ENCODE measurements at places on chromosomes 2 and 18.

DNA sequence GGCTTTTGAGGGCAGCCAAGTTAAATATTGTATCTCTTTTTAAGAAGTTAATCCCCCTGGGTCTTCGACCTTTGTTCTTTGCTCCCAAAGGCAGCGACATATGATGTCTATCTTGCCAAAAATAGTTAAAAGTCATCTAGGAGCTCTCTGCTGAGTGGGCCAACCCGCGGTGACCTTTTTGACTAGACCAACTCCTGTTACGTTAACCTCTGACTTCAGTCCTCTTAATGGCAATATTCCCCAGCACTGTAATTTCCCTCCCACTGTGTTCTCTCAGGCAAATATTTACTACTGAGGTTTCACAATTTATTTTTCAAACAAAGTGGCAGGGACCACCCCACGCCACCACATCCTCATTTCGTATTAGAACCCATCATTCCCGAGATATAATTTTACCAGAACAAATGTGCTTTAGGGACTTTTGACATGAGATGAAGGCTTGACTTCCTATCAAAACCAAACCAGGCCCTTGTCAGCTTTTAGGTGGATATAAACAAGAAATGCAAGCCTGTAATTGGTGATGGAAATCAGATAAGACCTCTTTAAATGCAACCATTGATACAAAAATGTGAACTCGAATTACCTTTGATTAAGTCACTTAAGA lies 764.7 kb downstream of the SATB2 start:
- DNase-seq = no peak

DNA sequence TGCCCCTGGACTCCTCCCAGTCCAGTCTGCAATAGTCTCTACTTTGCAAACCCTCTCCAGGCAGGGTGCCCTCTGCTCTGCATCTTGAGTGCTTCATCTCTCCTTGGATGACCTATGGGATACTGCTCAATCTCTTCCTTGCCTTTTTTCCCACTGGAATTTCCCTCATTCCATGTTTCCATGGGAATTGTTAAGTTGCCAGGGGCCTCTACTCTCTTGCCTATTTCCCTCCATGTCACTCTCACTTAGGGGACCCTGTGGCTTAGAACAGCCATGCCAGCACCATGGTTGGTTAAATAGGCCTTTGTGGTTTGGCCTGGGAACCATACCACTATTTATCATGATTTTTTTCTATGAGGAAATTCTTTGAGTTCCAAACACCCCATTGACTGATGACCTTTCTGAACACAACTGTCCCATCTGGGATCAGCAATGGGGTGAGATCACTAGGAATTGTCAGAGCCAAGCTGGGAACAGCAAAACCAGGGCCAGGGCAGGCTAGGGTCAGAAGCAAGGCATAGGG lies 91.4 kb upstream of the RBMS1 start:
- DNase-seq = no peak

- DNase-seq = no peak
Measured at GRCh38 chr2:135052997-135053474, 944 bp downstream of the RAB3GAP1 start.

DNA sequence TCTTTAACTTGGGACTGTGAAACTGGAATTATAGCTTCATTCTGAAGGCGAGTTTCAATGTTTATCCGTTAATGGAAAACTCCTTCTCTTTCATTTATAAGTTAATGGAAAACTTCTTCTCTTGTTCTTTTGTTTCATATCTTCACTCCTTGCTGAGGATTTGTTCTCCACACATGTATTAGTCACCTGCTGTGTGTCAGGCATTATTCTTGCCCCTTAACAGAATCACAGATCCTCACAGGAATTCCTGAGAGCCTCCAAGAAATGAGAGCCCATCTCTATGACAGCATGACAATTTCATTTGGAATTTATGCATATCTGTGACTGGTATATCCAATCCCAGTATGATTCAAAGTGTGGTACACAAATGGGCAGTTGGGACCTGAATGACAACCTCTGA lies 545.8 kb downstream of the BCL11A start:
- DNase-seq = no peak

DNA sequence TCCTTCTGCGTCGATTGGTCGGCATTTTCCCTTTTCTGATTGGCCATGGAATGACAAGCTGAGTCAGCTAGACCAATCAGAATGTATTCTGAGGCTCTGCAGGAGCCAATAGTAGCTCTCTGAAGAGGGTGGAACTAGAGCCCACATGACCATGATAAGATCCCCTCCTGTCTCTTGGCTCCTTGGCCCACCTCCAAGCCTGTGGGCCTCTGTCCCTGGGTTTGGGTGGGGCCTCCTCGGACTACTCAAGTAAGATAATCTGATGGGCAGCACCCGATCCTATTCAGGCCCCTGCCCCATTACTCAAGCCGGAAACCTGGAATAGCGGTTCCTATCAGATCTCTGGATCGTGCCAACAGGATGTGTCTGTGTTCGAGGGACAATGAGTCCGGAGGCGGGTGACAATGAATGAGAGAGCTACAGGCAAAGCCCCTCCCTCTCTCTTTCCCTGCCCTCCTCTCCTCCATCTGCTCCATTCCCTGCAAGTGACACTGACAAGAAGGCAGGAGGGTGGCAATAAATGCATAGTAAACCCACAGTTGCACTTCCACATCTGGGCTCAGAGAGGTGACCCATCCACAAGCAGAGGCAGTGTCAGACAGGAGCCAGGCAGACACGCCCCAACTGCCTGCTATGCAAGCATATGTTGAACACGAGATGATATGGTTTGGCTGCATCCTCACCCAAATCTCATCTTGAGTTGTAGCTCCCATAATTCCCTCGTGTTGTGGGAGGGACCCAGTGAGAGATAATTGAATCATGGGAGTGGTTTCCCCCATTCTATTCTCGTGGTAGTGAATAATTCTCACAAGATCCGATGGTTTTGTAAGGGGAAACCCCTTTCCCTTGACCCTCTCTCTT lies 114.7 kb downstream of the TNS1 start:
- DNase-seq = no peak

DNA sequence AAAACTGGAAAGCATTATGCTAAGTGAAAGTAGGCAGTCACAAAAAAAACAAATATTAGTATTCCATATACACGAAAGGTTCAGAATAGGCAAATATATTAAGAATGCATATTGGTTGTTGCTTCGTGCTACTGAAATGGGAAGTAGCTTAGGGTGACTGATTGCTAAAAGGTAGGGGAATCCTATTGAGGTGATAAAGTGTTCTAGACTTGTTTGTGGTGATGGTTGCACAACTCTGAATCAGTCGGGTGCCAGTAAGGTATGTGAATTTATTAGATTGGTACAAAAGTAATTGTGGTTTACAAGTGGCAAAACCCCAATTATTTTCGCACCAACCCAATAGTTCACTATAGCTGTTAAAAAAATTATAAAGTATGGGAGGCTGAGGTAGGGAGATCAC lies 20.7 kb downstream of the USP34 start:
- DNase-seq = no peak

- DNase-seq = peak; percentile 52
Measured at GRCh38 chr2:164992818-164993217, 37.5 kb upstream of the SLC38A11 start.

- no peak for DNase-seq
Measured at GRCh38 chr2:98464772-98465310, 20.2 kb downstream of the INPP4A start.

DNA sequence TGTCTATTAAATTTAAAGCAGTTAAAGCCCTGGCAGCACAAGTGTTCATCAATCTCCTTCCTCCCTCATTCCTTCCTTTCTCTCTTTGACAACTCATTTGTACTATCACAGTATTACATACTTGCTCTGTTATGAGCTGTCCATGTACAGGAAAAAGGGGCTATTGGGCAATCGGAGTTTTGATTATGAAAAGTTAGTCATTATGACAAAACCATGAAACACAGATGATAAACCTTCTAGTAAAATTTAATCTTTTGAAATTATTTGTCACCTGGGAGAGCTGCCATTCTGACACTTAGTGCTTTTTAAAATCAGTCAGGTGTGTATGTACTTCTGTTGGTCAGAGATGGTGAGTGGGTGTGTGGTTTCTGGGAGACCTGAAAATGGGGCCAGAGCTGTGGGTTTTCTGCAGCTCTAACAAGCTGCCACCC lies 39.4 kb downstream of the MAP4K4 start:
- no peak for DNase-seq

DNA sequence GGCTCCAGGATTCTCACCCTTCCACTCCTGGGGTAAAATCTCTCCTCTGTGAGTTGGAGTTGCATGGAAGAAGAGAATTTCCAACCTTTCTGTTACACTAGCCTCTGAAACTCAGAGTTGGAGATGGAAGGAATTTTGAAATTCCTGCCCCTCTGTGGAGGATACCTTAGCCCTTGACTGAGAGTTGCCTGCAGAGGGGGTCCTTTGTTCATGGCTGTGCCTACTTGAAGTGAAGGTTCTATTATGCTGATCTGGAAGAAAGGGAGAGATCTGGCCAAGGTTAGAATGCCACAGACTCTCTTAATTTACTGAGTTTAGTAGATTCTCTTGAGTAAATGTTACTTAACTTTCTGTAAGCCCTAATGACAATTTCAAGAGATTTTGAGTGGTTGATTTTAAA lies 626.6 kb upstream of the GYPC start:
- DNase-seq = no peak

- DNase-seq = peak; percentile 55
Measured at GRCh38 chr2:179263446-179264367, 925 bp downstream of the SESTD1 start.

DNA sequence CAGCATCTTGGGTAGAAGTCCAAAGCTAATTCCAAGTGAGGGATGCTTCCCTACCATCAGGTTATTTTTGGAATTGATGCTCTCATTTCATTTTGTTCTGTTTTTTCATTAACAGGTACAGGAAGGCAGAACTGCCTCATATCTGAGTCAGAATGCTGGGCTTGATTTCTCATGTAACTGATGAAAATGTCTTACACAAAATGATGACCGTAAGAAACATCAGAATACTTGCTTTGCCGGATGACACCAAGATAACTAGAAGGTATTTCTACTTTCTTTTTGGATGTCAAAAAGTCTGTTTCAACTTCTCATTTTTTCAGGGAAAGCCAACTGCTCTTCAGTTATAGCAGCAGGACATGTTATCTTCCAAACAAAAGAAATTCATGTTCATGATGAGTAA lies 62.6 kb downstream of the ETAA1 start:
- DNase-seq = no peak

- DNase-seq = no peak
Measured at GRCh38 chr2:207235621-207236020, 69.9 kb upstream of the KLF7 start.

- DNase-seq = peak; percentile 37
Measured at GRCh38 chr2:55164534-55165480, 67.3 kb downstream of the CLHC1 start.

- DNase-seq = peak; percentile 17
Measured at GRCh38 chr2:223101340-223102039, 49.5 kb downstream of the KCNE4 start.

GRCh38 chr2:105814291-105814940 lies 69.7 kb downstream of the NCK2 start:
- DNase-seq = no peak

- DNase-seq = peak; percentile 23
Measured at GRCh38 chr2:222939208-222939856, 78.5 kb downstream of the ACSL3 start.

GRCh38 chr18:28768791-28769768 lies 592.1 kb upstream of the CDH2 start:
- DNase-seq = no peak

DNA sequence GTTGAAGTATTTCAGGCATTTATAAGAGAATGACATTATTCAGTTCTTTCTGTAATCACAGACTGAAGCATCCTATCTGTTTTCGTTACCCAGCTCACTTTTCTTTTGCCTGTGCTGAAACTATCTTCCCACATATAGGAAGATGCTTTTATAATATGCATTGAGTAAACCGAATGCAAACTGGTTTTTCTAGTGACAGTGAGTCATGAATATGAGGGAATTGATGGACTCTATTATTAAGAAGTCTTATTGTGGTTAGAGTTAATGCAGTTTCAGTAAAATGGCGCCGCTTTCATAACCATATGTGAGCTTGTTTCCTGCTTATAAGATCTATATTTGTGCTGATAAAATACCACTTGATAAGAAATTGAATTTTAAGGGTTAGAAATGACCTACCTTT lies 59.2 kb downstream of the ACVR2A start:
- DNase-seq = no peak

DNA sequence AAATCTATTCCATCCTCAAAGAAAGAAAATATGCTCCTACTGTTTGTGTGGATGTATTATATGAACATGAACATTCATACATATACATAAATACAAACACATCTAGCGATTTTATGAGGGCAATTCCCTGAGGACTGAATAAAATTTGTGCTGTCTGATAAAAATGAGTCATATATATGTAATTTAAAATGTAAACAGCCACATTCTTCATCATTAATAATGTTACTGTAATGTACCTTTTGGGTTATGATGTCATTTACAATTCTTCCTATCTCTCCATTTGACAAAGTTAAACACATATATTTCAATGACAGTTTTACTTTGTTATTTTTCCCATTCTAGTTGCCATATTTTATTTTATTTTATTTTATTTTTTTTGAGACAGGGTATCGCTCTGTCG lies 91.3 kb upstream of the ZFP36L2 start:
- DNase-seq = no peak

DNA sequence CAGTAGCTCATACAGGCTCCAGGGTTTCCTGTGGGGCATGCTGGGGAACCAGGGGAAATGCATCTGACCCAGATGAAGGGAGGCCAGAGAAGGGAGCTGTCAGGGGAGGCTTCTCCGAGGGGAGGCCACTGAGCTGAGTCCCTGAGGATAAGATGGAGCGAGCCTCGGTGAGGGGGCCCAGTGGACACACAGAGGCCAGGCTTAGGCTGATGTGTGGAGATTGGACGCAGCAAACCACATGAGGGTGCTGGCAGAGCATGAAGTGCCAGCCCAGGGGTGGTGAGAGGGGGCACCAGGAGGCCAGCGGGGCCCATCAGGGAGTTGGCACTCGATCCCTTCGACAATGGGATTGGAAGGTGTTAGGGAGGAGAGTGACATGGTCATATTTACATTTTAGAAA lies 235.0 kb downstream of the KLHL29 start:
- DNase-seq = no peak

GRCh38 chr2:27622921-27623384 lies 5.9 kb downstream of the CCDC121 start:
- no peak for DNase-seq

GRCh38 chr2:63121055-63121834 lies 70.6 kb downstream of the OTX1 start:
- no peak for DNase-seq

DNA sequence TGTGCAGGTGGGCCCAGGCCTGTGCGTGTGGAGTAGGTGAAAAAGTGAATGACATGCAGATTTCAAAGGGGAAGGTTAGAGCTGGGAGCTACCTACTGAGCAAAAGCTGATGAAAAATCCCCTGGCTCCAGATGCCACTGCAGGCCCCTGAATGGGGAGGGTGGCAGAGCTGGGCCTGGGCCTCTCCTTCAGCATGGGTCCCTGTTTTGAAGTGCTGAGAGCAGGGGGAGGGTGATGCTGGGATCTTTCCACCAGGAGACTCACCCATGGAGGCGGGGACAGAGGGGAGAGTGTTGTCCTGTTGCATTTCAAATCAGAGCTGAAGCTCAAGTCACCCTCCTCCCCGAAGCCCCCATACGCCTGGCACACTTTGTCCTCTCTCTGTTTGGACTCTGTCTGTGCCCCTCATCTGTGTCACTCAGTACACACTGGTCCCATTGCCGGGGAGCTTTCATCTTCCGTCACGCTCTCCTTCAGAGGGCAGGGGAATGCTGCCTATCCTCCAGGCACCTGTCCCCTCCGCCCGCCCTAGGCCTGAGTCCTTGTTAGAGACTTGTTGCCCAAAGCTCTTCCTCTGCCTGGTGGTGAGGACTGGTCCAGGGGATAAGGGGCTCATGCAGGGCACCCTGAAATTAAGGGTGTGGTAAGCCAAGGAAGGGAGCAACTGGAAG lies 206.6 kb downstream of the HAUS1 start:
- no peak for DNase-seq

All from NCI-H526 treated with DMSO at 0.1 percent for 48 hours (cell line).